Thymus (tissue), 14 donors: ENCODE measurements at places on chromosomes 4 and X.

DNA sequence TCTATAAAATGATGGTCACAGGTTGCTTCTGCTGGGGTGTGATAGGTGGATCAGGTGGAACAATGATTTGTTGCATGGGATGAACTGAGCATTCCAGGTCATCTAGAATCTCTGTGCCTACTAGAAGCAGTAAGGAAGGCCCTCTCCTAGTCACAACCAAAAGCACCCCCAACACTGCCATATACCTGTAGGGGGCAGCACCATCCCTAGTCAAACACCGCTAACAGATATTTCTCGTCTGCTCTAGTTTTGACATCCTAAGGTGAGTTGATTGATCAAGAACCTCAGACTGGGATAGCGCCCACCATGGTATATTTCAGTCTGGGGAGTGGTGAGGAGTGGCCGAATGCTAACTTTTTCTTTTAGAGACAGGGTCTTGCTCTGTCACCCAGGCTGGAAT lies 160.2 kb downstream of the NHS start:
- no peak overlapping the region for H3K27ac ChIP-seq
- DNase-seq: no peak
- no peaks in the 10 kb centered on the region for H3K4me1 ChIP-seq
- no peak overlapping the region for H3K4me3 ChIP-seq
- no peaks in the 10 kb centered on the region for H3K27me3 ChIP-seq

GRCh38 chr4:48156423-48156822 lies 22.4 kb upstream of the TXK start:
- H3K4me3 ChIP-seq: no peak overlapping the region
- peaks cover 8% of the 10 kb centered on the region for H3K36me3 ChIP-seq
- no peaks in the 10 kb centered on the region for H3K27me3 ChIP-seq
- H3K4me1 ChIP-seq: no peaks in the 10 kb centered on the region
- no peak for DNase-seq
- no peak overlapping the region for H3K27ac ChIP-seq

- no peak overlapping the region for H3K4me3 ChIP-seq
- DNase-seq: no peak
- no peaks in the 10 kb centered on the region for H3K4me1 ChIP-seq
- H3K27ac ChIP-seq: peak overlapping the region; percentile 14
- no peaks in the 10 kb centered on the region for H3K27me3 ChIP-seq
Measured at GRCh38 chr4:110055158-110055768, 142.6 kb downstream of the EGF start.

GRCh38 chr4:128294464-128294863 lies 6.9 kb upstream of the PGRMC2 start:
- H3K36me3 ChIP-seq: no peaks in the 10 kb centered on the region
- no peaks in the 10 kb centered on the region for H3K27me3 ChIP-seq
- H3K27ac ChIP-seq: no peak overlapping the region
- DNase-seq: no peak
- no peak overlapping the region for H3K4me3 ChIP-seq

GRCh38 chrX:13101441-13102139 lies 57.2 kb upstream of the FAM9C start:
- no peaks in the 10 kb centered on the region for H3K27me3 ChIP-seq
- no peak for DNase-seq
- H3K4me3 ChIP-seq: no peak overlapping the region
- H3K36me3 ChIP-seq: no peaks in the 10 kb centered on the region

DNA sequence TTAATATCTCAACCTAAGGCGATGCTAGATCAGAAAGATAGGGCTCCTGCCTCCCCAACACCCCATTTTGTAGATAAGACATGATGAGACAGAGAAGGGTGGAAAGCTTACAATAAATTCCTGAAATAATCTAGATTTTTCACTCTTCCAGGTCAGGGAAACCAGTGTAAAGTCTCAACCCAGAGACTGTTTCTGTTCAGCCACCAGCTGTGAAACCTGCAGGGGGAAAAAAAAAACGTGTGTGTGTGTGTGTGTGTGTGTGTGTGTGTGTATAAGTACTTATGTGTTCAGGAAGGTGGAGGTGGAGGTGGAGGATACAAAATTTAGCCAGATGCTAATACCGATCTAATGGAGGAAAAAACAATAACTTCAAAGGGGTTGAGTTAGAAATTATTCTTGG lies 773 bp upstream of the ITM2A start:
- H3K4me1 ChIP-seq: peaks cover 10% of the 10 kb centered on the region
- H3K36me3 ChIP-seq: no peaks in the 10 kb centered on the region
- no peaks in the 10 kb centered on the region for H3K27me3 ChIP-seq
- peak overlapping the region; percentile 18 for H3K27ac ChIP-seq
- H3K4me3 ChIP-seq: no peak overlapping the region
- no peak for DNase-seq

- no peak overlapping the region for H3K27ac ChIP-seq
- no peaks in the 10 kb centered on the region for H3K27me3 ChIP-seq
- DNase-seq: no peak
- H3K4me3 ChIP-seq: no peak overlapping the region
- H3K36me3 ChIP-seq: no peaks in the 10 kb centered on the region
- no peaks in the 10 kb centered on the region for H3K4me1 ChIP-seq
Measured at GRCh38 chr4:94365304-94365703, 22.7 kb upstream of the HPGDS start.

GRCh38 chrX:106479920-106480319 lies 131.9 kb upstream of the RADX start:
- H3K27ac ChIP-seq: no peak overlapping the region
- H3K4me1 ChIP-seq: no peaks in the 10 kb centered on the region
- no peak for DNase-seq
- no peaks in the 10 kb centered on the region for H3K36me3 ChIP-seq

DNA sequence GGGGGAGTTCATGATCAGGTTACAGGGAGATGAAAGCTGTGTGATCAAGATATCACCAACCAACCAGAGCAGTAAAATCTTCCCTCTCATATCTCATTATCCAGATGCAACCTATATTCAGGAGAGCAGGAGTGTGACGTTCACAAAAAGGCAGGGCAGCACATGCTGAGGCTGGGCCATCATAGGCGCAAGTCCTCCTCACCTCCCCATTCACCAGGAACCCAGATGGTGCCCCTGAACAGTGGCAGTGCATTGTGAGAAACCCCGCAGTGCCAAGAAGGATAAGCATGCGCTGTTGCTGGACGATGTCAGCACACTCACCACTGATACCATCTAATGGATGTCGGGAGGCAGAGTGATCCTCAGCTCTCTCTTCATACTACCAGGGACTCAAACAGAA lies 170.9 kb downstream of the COL25A1 start:
- H3K4me1 ChIP-seq: no peaks in the 10 kb centered on the region
- no peak overlapping the region for H3K4me3 ChIP-seq
- H3K27ac ChIP-seq: no peak overlapping the region
- H3K27me3 ChIP-seq: no peaks in the 10 kb centered on the region

DNA sequence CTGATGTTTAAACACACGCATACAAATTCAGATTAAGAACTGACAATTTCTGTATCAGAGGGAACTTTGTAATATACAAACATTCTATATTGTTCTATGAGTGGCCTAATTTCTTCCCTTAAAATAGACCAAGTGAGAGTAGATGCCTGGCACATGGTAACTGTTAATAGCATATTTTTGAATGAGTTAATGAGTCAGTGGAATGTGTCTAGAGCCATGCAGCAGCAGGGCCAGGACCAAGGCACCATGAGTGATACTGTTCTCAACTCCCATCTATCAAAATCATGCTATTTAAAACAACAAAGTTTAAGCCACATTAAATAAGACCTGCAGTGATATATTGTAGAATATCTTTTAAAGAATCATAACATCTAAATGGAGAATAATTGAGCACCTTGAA lies 98.3 kb downstream of the ARHGAP24 start:
- H3K4me1 ChIP-seq: no peaks in the 10 kb centered on the region
- no peak overlapping the region for H3K4me3 ChIP-seq

DNA sequence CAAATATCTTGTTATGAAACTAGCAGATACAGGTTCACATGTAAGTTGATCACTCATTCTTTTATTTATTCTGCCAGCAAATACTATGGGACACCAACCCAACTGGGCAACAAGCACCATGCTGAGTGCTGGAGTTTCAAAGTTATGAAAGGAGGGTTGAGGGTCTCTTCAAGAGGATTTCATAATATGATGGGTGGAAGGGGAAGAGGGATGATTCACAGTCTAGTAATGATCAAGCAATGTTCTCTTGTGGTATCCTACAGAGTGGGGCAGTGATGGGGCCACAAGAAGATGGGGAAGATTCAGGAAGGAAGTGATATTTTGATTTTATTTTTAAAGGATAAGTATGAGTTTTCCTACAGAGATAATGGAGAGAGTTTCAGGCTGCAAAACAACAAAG lies 46.2 kb upstream of the TXK start:
- peaks cover 14% of the 10 kb centered on the region for H3K4me1 ChIP-seq
- H3K27ac ChIP-seq: no peak overlapping the region
- H3K4me3 ChIP-seq: no peak overlapping the region
- no peak for DNase-seq
- H3K27me3 ChIP-seq: no peaks in the 10 kb centered on the region
- no peaks in the 10 kb centered on the region for H3K36me3 ChIP-seq

GRCh38 chrX:154712781-154713740 lies 37.8 kb downstream of the GAB3 start:
- H3K27me3 ChIP-seq: no peaks in the 10 kb centered on the region
- H3K4me3 ChIP-seq: no peak overlapping the region
- no peak for DNase-seq
- H3K4me1 ChIP-seq: peaks cover 6% of the 10 kb centered on the region

DNA sequence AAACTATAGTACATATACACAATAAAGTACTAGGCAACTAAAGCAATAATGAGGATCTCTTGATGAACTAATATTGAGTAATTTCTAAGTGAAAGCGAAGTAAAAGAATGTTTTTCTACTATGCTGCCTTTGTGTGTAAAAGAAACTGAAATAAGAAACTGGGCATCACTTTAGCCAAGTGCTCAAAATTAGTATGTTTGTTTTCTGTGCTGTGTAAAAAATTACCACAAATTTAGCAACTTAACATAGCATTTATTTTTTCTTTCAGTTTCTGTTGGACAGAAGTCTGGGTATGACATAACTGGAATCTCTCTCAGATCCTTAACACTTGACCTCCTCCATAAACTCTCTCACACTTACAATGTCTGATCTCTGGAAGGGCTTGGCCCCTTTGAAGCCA lies 687.1 kb upstream of the MAGEB2 start:
- H3K4me3 ChIP-seq: no peak overlapping the region
- no peaks in the 10 kb centered on the region for H3K27me3 ChIP-seq
- H3K27ac ChIP-seq: no peak overlapping the region

- H3K36me3 ChIP-seq: no peaks in the 10 kb centered on the region
- no peak overlapping the region for H3K27ac ChIP-seq
- H3K4me1 ChIP-seq: no peaks in the 10 kb centered on the region
- H3K27me3 ChIP-seq: no peaks in the 10 kb centered on the region
Measured at GRCh38 chrX:17590892-17591740, 146.2 kb upstream of the SCML1 start.

DNA sequence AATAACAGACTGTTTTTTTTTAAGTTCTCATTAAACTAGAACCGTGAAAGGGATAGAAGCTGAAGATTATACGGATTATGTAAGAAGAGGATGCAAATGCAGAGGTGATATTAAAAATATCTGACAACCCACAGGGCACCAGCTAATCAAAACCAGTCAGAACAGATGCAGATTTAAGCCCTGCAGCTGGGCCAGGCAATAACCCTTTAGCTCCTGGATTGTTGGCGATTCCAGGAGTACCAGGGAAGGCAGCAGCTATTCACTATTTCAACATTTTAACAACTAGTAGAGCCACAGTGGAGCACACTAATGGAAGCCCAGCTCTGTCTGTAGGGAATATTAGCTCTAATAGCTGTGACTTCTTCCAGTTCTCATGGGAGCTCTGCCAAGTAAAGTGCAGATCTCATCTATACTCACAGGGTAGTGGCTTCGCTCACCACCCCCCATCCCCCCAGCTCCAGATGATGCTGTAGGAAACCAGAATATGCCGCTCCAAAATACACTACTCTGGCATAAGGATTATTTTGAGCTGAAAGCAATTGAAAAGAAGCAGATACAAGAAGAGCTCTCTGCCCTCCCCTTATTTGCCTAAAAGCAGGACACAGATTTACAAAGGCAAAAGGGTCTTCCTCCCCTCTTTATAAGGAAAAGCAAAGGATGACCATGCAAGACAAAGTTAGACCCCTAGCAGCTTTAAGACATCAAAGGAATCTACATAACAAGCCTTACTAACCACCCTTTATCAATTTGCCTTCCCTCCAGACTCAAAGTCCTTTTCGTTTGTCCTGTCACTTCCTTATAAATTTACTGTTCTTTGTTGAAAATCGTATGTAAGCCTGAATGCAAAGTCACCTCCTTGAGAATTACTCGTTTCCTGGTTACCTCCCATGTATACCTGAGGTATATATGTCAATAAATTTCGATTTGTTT lies 13.7 kb downstream of the SCD5 start:
- H3K4me3 ChIP-seq: no peak overlapping the region
- H3K36me3 ChIP-seq: no peaks in the 10 kb centered on the region
- H3K4me1 ChIP-seq: peaks cover 4% of the 10 kb centered on the region
- no peak overlapping the region for H3K27ac ChIP-seq
- H3K27me3 ChIP-seq: no peaks in the 10 kb centered on the region
- no peak for DNase-seq

- no peaks in the 10 kb centered on the region for H3K27me3 ChIP-seq
- no peak overlapping the region for H3K27ac ChIP-seq
- H3K4me1 ChIP-seq: no peaks in the 10 kb centered on the region
- no peak for DNase-seq
- H3K36me3 ChIP-seq: no peaks in the 10 kb centered on the region
Measured at GRCh38 chrX:21993265-21993664, 38.9 kb upstream of the PHEX start.

DNA sequence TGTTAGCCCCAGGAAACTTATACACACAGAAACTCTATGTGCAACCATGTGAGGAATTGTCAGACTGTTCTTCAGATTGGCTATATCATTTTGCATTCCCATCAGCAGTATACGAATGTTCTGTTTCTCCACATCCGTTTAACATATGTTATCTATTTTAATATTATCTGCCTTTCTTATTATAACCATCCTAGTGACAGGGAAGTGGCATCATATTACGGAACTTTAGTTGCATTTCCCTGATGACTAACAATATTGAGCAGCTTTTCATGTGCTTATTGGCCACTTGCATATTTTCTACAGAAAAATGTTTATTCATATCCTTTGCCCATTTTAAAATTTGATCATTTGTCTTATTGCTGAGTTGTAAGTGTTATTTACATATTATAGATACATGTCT lies 36.5 kb upstream of the IL15 start:
- no peak for DNase-seq
- H3K4me3 ChIP-seq: no peak overlapping the region
- no peaks in the 10 kb centered on the region for H3K36me3 ChIP-seq
- no peak overlapping the region for H3K27ac ChIP-seq
- H3K4me1 ChIP-seq: no peaks in the 10 kb centered on the region
- H3K27me3 ChIP-seq: no peaks in the 10 kb centered on the region

GRCh38 chr4:273309-274017 lies 31.8 kb downstream of the ZNF732 start:
- H3K4me3 ChIP-seq: no peak overlapping the region
- H3K36me3 ChIP-seq: no peaks in the 10 kb centered on the region
- no peak for DNase-seq
- no peaks in the 10 kb centered on the region for H3K4me1 ChIP-seq
- H3K27ac ChIP-seq: no peak overlapping the region
